ENCODE measurements at places on chromosomes 4 and X. TPM values are rescaled to one million over a fixed set of nuclear protein-coding genes. Genes with fewer than 3 reads are reported as not detected.

ARR3 gene
- not detected for polyA plus RNA-seq

FOXP3 gene
- 0.20 TPM for polyA plus RNA-seq

DNA sequence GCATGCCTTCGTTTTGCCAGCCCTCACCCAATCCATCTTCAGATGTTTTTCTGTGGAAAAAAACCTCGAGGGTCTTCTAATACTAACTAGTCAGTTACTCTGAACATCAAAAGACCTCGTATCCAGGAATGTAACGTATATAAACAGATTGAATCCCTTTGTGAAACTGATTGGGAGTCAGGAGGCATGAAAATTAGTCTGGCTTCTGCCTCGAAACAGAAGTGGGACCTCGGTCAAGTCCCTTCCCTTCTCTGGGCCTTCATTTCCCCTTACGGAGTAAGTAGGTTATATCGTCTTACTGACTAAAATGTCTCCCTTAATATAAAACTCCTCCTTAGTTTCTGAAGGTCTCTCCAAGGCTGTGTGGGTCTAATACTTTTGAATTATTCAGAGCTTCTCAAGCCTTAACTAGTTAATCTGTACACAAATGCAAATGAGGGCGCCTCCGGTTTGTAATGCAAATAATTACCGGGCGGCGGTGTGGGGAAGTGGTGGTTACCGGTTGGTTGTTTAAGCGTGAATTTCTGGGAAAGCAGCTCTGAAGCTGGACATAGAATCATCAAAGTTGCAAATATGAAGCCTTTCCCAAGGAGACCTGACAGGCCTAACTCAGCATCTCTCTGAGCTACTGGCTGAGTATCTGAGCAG is 11.4 kb upstream of the NKRF start:
- no peak for DNase-seq

GRCh38 chr4:168361365-168362024 is 42.9 kb upstream of the DDX60 start:
- no peak for DNase-seq

DNA sequence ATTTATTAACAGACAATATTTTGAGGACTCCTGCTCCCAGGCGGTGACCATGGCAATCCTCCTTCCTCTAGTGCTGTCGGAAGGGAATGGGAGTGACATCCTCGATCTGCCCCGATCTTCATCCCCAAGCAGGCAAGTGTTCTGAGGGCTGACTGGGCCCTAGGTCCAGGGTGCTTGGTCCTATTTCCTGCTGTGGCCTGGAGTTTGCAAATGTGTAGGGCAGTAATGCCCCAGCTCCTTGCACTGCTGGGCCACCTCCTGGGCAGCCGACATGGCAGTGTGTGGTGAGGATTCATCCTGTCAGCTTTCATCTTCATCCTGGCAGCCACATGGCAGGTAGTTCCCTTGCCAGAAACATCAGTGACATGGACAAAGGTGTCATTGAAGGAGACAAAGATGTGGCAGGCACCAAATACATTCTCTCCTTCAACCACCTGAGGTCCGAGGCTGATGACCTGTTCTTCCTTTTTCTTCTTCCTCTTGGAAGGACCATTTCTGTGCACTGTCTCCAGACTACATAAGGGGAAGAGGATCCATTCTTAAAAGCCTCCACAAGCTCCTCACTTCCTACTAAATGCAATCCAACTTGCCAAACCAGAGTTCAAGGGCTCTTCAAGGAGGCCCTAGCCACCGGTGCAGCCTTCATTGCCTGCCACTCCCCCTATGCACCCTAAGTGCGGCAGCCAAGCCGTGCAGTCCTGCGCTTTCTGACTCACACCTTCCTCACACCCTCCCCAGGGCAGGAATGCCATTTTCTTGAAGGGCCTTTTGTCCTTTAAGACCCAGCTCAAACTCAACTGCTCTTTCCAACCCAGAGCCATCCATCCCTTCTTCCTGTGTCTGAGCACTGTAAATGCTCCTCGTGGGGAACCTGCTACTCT is 65.7 kb downstream of the TMEM154 start:
- no peak for DNase-seq

DNA sequence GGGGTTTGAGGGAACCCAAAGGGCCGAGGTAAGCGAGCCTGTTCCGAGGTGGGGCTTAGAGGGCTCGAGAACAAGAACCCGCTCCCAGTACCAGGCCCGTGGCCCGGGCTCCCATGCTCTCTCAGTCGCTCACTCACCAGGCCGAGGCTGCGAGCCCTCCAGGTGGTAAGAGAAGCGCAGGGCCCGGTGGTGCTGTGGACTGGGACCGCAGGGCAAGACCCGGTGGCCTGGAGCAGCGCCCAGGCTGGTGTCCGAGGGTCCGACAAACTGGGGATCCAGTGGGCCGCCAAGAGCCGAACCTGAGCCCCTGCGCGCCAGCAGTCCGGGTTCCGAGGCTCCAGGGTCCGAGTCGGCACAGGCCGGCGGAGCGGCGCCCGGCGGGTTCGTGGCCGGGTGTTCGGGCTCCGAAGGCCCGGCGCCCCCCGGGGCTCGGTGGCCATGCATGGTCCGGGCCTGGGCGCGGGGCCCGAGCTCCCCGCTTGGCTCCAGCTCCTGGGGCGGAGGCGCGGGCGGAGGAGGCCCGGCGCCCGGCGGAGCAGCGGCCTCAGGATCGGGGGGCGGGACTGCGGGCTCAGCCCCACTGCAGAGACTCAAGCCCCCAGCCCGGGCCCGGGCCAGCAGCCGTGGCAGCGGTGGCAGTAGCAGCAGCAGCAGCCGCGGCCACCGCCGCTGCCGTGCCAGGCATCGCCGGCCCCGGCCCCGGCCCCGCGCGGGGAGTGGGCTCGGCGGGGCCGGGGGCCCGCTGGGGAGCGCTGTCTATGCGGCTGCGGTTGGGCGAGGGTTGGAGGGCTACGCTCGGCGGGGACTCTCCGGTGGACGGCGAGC is 833 bp downstream of the FGD1 start:
- DNase-seq = peak; percentile 17

DNA sequence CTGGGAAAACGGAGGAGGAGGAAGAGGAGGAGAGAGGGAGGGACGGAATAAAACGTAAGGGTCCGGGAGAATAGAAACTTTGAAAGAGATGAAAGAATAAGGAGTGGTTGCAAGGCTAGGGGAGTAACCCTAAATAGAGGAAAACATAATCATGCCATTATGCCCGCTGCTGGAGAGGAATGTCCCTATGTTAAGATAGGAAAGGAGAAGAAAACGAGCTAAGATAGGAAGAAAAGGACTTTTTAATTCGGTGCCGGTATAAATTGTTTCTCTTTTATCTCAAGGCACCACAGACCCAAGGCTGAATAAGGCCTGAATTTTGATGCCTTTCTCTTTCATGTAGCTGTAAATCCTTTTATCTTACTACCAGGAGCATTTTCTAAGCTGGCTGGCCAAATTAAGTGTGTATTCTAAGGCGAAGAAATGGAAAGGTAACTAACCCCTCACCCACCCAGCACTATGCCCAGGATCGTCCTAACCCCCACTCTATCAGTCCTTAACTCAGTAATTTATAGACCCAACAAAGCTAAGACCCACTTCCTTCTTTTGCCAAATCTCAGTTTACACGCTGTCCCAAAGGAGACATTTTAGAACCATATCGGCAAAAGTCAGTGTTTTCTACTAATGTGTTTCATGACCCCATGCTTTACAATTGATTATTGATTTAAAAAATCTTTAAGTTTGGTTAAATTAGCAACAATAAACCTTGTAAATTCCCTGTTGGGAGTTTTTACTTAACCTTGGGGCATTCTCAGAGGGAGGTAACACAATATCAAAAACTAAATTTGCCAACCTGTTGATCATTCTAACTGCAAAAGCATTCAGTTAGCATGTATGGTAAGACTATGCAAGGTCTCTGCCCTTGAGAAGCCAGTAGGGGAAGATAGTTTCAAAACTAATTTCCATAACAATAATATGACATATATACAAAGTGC is 1.1 kb upstream of the CUL4B start:
- DNase-seq = no peak

DNA sequence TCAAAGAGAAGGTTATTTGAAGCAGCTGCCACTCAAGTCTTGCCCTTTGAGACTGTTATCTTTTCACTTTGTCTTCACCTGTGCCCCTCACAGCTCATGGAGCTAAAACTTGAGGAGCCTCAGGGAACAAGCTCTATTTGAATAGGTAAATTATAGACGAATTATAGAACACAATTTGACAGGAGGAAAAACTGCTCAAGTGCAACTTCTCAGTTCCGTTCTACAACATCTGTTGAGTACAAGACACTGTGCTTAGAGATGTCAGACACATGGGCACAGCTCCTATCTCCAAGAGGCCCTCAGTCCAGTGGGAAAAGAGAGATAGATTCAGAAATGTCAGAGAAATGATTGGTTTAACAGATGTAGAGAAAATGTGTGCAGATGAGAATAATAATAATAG is 5.1 kb downstream of the PPP1R2C start:
- DNase-seq = no peak

All from mammary epithelial cell (primary cell).